ENCODE measurements at places on chromosomes 4 and X.

DNA sequence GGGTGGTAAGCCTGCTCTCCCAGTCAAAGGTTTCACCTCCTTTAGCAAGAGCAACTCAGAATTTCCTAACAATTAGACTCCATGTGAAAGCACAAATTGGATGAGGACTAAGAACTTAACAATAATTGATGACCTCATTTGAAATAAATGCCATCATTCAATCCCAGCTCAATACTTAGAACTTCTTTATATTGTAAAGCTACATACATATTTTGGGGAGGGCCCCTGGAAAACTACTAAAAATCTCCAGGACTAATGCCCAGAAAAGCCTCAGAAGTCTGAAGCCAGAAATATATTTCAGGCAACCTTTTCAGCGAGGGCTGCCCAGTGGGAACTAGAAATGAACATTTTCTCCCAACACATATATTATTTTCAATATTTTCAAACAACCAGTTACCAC, 38.1 kb downstream of the AMOT start:
- DNase-seq: no peak

DNA sequence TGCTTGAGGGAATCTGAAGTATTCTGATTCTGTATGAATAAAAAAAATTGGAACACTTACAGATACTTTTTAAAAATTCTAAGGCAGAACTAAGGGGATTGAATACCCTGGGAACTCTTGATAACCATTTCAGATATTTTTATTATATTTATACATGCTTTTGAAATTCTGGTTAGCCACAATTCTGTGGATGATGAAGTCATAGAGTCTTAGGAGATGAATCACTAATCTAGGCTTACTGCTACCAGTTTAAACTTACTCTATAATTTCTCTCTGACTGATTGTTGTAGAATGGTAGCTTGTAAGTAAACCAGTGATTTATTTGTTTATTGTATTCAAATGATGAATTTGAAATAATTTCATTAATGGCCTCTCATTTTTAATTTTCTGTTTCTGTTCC, 11.4 kb upstream of the SLAIN2 start:
- no peak for DNase-seq

- no peak for DNase-seq
These were observed 91.0 kb downstream of the ARHGAP24 start for GRCh38 chr4:85565761-85566480.

GRCh38 chrX:136215559-136215958, 35.6 kb downstream of the MAP7D3 start:
- no peak for DNase-seq

GRCh38 chr4:129337228-129337620, 241.3 kb downstream of the C4orf33 start:
- no peak for DNase-seq

- DNase-seq: no peak
These were observed 29.1 kb upstream of the ARSD start for GRCh38 chrX:2958199-2958598.

DNA sequence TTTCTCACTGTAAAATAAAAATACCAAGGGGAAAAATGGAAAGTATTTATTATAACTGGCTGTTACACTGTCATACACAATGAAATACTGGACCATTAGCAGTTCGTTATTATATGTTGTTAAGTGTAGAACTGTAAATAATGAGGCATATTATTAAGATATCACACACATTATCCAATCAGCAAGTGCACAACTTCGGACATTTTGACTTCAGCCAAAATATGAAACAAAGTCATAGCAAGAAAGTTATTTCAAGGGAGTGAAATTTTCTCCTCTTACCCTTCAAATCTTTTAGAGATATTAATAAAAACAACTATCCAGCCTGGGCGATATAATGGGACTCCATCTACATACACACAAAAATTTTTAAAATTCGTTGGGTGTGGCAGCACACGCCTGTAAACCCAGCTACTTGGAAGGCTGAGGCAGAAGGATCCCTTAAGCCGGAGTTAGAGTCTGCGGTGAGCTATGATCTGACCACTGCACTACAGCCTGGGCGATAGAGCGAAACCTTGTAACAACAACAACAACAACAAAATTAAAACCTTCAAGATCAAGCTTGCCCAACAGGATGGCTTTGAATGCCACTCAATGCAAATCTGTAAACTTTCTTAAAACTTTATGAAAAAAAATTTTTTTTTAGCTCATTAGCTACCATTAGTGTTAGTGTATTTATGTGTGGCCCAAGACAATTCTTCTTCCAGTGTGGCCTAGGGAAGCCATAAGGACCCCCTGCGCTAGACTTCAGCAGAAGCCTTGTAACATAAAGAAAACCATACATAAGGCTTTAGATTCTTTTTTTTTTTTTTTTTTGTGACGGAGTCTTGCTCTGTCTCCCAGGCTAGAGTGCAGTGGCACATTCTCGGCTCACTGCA, 1.3 kb upstream of the CISD2 start:
- DNase-seq: no peak

GRCh38 chr4:122221322-122221721, 69.2 kb downstream of the BLTP1 start:
- no peak for DNase-seq

- no peak for DNase-seq
These were observed 558.7 kb downstream of the SPRY1 start for GRCh38 chr4:123955167-123955800.

- no peak for DNase-seq
These were observed 24.1 kb downstream of the CCDC149 start for GRCh38 chr4:24888475-24889344.

- DNase-seq: no peak
These were observed 1451.9 kb downstream of the PCDH7 start for GRCh38 chr4:32172086-32172485.

- peak; percentile 27 for DNase-seq
These were observed 12.8 kb downstream of the TBC1D9 start for GRCh38 chr4:140743194-140743931.

DNA sequence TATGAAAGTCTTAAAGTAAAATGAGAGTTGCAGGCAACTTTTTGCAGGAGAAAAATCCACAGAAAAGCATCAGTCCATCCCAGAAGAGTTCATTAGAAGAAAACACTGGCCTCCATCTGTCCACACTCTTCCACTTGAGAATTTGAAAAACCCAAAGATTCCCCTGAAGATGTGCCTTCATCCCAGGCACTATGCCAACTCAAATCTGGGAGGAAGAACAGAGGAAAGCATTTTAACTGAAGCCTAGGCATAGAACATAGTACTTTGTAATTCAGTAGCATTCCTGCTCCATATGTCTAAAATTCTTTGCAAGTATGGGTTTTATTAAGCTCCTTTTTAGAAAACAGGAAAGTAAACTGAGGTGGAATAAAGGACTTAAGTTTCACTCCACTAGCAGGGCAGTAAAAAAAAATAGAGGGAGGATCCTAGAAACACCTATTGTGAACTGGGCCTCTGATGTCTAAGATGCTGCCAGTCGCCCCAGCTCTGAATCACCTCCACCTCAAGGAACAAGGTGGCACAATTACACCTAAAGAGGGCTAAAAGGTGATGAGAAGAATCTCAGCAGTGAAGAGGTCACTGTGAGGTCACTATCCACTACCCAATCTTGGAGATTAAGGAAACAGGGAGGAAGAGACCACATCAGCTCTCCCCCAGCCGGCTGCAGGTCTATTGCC, 141.9 kb upstream of the FAM241A start:
- DNase-seq: no peak

GRCh38 chr4:143294310-143294709, 42.4 kb upstream of the GAB1 start:
- no peak for DNase-seq

GRCh38 chrX:12441381-12442128, 303.3 kb downstream of the FRMPD4 start:
- no peak for DNase-seq

- DNase-seq: peak; percentile 13
These were observed 220.2 kb upstream of the UGT8 start for GRCh38 chr4:114378305-114378903.

DNA sequence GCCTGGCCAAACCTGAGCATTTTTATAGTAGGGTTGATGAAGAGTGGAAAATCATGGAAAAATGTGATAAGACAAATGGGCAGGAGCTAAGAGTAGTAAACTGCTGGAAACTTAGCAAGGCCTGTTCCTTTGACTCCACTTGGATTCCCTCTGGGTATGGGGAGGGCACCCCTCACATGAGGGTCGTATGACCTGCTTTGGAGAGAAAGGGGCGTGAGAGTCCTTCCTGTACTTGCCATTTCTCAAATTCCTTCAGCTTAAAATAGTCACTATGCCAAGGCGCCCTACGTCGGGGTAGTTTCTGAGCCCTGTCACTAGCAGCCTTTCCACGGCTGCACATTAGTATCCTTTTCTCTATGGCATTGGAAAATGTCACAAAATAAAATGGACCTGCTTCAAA, 49.1 kb downstream of the GPRIN3 start:
- no peak for DNase-seq

DNA sequence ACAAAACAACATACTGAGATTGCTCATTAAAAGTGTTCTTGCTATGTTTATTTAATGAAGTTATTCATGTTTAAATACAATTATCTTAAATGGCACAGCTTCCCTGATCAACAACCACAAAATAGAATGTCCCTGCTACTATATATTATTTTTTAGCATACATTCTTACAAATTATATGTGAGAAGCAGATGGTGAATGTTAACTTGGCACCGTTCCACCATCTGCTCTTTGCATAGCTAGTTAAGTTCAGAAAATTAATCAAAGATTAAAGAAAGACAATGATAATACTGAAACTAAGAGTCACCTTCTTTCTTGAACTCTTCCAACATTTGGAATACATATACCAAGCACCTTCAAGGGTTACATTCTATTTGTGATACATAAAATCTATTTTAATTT, 94.2 kb downstream of the PPP3CA start:
- DNase-seq: no peak

- DNase-seq: no peak
These were observed 9.7 kb downstream of the PPEF2 start for GRCh38 chr4:75892508-75892907.

DNA sequence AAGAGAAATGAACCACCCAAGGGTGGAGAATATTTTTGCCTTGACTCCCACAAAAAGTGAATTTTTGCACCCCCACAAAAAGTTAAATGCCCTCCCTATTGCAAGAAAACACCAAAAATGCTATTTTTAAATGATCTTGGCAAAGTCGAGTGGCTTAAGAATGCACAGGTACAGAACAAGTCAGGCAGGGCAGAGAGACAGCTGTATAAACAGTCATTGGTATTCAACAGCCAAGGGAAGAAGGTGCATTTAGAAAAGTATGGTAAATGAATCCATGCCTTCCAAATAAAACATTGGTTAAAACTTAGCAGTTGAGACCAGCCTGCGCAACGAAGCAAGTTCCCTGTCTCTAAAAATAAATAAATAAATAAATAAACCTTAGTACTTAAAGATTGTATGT, 169.3 kb downstream of the CHIC2 start:
- peak; percentile 76 for DNase-seq

- no peak for DNase-seq
These were observed 182.2 kb upstream of the KCNIP4 start for GRCh38 chr4:22130741-22131140.

DNA sequence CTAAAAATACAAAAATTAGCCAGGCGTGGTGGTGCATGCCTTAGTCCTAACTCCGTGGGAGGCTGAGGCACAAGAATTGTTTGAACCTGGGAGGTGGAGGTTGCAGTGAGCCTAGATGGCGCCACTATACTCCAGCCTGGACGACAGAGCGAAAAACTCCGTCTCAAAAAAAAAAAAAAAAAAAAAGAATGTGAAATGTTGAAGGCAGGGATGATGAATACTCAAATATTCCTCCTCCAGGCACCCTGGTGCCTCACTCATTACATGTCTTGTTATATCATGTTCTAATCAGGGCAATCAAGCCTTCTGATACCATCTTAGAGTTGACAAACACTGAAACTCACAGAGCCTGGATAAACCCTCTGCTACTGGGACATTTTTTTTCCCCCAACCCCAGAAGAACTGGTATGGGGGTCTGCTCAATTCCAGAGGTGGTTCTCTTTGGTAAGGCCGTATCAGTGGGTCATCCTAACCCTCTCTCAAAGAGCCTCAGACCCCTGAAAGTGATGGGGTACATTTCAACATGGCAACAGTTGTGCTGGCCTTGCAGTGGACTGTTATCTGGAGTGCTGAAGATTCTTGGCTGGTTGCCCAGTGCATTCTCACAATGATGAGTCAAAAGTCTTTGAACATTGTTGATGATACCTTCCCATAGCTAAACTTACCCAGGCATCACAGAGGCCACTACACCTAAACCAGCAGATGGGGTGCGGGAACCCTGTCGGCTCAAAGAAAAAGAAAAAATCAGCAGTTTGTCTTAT, 2.4 kb upstream of the SH3KBP1 start:
- peak; percentile 54 for DNase-seq

GRCh38 chr4:140672416-140672815, 83.8 kb downstream of the TBC1D9 start:
- no peak for DNase-seq

DNA sequence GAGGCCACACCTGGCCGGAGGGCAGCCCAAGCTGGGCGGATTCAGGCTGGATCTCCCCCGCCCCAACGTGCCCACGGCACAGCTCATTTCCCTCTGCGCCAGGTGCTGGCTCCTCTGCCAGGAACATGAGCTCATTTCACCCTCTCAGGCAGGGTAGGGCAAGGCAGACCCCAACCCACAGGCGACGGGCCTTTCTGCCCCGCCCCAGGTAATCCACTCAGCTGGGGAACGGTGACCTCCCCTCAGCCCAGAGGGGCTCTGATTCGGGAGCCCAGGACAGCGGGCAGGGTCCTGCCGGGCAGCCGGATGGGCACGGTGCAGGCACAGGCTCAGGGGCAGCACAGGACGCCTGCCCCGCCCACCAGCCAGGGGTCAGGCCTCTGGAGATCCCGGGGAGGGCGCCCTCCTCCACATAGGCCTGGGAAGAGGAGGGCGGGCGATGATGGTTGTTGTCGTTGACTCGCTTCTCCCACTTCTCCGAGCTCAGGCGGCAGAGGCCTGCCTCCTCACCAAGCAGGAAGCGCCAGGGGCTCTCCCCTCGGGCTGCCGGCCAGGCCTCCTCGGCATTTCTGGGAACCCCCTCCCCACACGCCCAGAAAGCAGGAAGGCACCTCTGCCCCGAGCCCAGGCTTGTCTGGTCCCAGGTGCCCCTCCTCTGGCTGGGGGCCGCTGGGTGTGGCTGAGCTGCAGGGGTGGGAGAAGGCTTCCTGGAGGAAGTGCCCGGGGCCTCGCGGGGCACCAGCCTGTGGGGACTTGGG, 31.1 kb downstream of the TACC3 start:
- DNase-seq: peak; percentile 70

DNA sequence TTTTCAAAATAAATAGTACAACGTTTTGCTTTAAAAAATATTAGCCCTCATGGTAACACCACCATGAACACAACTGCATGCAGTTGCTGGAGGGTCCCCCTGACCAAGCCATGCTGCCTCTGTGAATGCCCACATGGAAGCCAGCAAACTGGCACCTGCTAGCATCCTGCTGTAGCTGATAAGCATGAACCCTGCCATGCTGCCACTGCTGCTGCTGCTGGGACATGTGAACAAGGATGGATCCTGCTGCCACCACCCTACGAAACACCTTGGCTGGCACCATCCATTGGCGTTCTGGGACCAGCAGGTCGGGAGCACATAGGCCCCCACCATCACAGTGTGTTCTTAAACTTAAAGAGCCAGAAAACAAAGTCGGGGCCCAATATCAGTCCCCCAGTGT, 83.9 kb downstream of the SATL1 start:
- no peak for DNase-seq
